NB4 (cell line): ENCODE measurements at places on chromosomes 13 and 19.

DNA sequence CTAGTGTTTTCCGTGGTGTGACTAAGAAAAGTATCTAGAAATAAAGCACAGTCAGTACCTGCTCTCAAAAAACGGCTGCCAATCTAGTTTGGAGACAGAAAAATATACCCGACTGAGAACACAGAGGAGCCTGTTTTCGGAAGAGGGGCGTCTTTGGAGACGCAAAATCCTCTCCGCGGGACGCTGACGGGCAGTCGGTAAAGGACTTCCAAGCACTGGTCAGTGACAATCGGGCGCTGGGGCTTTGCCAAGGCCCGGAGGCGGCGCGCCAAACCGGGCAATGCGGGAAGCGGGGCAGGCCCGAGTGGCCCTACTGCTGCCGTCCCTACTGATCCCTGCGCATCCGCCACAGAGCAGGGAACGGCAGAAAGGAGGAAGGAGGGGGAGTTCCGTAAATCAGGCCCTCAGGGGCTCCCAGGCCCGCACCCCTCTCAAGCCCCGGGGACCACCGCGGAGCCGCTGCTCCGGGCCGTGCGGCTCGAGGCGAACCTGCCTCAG lies 588 bp upstream of the DPY19L3 start:
- DNase-seq: no peak

DNA sequence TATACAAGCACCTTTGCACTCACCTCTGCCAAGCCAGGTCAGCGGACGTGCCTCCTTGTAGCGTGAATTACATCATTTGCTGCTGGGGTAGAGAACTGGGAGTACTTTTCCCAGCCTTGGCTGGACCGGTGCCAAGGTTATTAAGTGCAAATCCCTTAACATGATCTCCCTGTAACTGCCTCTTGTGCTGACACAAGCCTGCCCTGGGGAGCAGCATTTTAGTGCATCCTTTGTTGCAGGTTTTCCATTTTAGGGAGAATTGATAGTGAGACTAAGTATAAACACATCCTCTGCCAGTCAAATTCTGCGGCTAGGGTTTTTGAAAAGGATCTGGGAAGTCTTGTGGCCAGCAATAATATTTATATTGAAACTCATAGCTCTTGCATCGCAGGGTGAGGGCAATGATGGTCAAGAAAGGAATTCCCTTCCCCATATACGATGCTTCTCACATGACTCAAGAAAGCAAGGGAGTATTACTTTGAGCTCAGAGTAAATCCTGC lies 32.7 kb upstream of the DCLK1 start:
- DNase-seq: no peak

- DNase-seq: peak; percentile 70
Observed at GRCh38 chr19:58380037-58380661, 681 bp downstream of the ZNF837 start.

DNA sequence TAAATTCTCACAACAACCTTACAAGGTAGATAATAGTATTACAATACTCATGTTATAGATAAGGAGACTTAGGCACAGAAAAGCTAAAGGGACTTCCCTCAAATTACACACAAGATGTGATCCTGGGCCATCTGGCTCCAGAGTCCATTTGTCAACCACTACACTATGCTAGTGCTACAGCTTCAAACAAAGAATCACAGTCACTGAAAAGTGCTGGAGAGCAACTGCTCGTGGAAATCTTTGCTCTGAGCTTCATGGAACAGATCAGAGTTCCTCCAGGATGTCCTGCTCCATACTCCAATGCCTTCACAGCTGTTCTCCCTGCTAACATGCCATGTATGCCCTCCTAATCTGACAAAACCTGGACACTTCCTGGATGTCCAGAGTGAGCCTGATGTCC lies 271.2 kb downstream of the ENOX1 start:
- no peak for DNase-seq

DNA sequence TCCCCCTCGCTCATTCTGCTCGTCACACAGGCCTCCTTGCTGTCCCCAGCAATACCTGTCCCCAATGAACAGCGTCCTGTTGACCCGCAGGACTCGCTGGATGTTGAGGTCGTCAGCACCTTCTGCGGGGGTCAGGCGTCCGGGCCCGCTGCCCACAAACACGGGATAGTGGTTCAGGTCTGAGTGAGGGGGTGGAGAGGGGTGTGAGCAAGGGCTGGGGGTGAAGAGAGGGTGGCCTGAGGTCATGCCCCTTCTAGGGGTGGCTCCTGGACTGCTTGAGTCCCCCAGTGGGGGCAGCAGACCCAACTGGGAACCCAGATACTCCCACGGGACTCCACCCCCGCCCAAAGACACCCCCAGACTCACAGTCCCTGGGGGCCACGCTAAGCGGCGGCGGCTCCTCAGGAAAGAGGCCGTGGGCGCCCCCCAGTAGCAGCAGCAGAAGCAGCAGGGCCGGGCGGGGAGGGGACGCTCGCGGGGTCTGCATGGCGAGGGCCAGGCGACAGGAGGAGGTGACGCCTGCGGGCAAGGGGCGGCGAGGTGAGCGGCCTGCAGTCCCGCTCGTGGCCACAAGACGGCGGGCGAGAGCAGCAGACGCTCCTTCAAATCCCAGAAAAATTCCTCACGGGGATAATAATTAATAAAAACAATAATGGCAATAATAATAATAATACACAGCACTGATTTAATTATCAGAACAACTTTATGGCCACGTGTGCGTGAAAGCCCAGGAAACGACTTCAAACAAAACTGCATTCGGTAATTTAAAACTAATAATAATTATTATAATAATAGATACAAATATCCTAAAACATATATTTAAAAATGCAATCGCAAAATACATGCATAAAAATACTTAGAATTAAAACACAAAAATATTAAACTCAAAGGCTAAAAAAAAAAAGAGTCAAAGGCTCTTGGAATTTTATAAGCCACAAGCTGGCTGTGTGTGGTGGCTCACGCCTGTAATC lies 1.2 kb downstream of the SEMA6B start:
- no peak for DNase-seq

DNA sequence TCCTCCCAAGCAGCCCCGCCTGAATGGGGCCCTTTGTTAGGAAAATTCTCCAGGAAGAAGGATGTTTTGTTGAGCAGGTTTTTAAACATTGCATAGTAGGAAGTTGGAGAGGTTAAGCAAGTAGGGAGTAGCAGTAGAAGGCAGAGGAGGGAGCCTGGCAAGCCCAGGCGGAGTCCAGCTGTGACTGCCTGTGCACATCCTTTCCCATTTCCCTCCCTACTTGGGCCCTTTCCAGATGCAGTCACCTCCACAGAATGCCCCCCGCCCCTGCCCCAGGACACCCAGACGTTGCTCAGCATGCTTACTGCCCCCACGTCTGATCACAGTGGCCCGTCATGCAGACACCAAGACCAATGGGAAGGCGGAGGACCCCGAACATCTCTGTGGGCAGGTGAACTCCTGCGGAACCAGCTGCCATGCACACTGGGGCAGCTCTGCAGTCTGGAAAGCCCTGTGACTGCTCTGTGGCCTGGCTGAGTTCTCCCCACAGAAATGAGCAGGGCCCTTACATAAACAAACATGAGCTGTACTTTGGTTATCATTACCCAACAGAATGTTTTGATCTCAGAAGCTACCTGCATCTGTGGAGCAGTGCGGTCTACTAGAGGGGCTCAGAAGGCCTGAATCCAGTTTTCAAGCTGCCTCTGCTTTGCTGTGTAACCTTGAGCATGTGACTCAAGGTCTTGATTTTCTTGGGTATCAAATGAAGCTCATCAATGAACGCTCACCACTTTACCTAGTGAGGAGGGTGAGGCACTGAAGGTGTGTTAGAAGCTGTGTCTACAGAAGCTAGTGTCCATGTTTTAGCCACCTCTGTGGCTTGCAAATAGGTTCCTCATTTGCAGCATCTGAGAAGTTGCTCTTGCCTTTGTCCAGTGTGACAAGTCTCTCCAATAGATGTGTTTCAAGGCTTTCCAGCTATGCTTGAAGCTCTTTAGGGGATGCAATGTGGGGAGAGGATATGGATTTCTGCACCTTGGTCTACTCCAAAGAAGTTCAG lies 84.2 kb downstream of the TNFRSF19 start:
- no peak for DNase-seq

GRCh38 chr19:28358633-28359032 lies 854.3 kb downstream of the UQCRFS1 start:
- no peak for DNase-seq

DNA sequence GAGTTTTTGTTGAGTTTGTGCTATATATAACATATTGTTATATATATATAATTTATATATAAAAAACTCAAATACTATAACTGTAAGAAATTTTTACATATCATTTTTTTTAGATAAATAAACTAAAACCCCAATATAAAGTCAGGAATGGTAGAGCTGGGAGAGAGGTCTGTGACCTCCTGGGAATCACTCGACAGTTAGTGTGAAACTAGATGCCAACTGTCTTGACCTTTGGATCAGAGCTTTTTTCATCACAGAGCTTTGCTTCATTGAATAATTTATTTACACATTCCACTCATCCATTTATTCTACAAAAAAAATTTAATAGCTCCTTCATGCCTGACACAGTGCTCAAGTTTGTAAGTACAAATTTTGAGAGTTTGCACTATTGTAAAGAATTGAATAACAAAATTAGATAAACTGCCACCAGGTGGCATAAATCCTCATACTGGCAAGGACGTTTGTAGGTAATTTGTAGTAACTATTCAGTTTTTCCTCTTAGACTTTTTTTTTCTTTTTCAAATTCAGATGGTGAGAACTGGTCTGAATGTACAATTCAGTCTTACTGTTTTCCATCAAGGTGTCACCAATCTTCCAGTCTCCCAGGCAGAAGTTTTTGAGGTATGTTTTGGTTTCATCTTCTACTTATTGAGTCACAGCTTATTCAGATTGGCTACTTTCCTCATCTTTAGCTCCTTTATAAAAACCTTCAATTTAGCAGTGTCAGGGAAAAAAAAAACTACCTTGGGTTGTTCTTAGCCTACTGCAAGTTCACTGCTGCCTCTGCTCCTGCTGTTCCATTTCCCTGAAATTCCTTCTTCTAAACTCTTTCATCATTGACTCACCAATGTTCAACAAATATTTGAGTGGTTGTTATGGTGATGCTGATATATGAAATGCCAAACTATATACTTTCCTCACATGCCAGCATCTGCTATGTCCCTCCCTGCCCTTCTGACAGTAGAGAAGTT lies 28.7 kb downstream of the LACC1 start:
- peak; percentile 40 for DNase-seq

DNA sequence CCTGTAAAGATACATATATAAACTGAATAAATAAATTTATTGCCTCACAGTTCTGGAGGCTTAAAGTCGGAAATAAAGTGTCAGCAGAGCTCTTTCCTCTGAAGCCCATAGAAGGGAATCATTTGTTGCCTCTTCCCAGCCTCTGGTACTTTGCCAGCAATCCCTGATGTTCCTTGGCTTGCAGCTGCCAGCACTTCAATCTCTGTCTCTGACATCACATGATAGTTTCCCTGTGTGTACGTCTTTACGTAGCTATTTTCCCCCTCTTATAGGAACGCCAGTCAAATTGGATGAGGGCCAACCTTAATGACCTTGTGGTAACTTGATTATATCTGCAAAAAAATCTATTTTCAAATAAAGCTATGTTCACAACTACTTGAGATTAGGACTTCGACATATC lies 250.9 kb downstream of the LIG4 start:
- no peak for DNase-seq

GRCh38 chr19:51029718-51030117 lies 3.3 kb upstream of the KLK11 start:
- peak; percentile 25 for DNase-seq

- DNase-seq: peak; percentile 84
Observed at GRCh38 chr13:24220086-24220703, 59.7 kb downstream of the SPATA13 start.

DNA sequence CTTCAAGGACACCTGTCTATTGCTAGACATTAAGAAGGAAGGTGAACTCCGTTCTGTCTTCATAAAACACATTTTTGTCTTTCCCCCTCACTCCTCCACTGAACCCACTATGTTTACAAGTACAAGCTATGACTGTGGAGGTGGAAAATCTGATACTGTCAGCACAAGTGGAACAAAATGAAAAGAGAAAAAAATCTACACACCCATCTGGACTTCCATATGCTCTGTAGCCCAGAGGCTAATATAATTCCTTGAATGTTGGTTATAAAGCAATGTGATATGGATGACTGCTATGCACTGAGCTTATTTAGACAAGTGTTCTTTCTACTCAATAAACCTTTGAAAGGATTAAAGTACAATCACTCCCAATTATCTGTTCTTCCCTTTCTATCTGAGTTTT lies 713.5 kb downstream of the DIAPH3 start:
- no peak for DNase-seq

DNA sequence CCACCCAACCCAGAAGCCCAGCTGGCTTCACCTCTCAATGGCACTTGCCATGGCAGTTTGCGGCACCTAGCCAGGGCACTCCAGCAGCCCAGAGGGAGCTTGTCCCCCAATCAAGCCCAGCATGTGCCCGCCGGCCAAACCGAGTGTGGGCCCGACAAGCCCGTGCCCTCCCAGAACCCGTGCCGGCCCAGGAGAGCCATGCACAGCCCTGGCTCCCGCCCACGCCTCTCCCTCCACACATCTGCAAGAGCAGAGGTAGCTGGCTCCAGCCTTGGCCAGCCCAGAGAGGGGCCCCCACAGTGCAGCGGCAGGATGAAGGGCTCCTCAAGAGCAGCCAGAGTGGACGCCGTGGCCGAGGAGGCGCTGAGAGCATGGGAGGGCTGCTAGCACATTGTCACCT lies 2278.0 kb upstream of the PCDH20 start:
- no peak for DNase-seq

DNA sequence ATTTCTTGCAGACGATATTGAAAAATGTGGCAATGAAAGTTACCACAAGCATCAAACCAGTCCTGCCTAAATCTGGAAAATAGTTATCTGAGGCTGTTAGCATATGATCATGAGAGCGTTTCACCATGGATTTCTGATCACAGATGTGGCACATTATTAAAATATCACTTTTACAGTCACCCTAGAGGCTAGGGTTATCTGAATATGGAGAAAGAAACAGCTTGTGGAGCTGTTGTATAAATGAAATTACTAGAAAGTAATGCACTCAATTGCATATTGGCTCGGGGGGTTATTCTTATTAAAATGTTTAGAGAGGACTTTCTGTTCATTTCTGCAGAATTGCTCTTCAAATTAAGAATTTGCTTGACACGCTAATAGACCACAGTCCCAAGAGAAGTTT lies 35.6 kb downstream of the ALOX5AP start:
- DNase-seq: no peak

GRCh38 chr19:38360839-38361631 lies 13.3 kb upstream of the PSMD8 start:
- DNase-seq: no peak

DNA sequence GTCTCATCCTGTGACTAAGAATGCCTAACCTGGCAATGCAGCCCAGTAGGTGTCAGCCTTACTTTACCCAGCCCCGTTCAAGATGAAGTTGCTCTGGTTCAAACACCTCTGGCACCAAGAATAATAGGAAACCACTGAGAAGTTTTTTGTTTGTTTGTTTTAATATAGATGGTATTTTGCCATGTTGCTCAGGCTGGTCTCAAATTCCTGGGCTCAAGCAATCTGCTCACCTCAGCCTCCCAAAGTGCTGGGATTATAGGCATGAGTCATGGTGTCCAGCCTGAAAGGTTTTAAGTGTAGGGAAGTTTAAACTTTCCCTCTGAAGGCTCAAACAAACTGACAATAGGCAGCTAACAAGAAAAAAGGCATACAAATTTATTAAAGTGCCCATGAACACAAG lies 51.2 kb upstream of the ABCC4 start:
- DNase-seq: no peak

GRCh38 chr13:110372676-110373075 lies 65.6 kb downstream of the COL4A2 start:
- DNase-seq: no peak

GRCh38 chr13:40504641-40505040 lies 161.8 kb downstream of the FOXO1 start:
- DNase-seq: no peak

GRCh38 chr13:30927595-30927994 lies 4.9 kb upstream of the TEX26 start:
- DNase-seq: no peak
